ENCODE measurements at places on chromosomes 4 and X.

GRCh38 chr4:156931267-156931666 lies 40.3 kb downstream of the PDGFC start:
- DNase-seq, result peak; percentile 76

DNA sequence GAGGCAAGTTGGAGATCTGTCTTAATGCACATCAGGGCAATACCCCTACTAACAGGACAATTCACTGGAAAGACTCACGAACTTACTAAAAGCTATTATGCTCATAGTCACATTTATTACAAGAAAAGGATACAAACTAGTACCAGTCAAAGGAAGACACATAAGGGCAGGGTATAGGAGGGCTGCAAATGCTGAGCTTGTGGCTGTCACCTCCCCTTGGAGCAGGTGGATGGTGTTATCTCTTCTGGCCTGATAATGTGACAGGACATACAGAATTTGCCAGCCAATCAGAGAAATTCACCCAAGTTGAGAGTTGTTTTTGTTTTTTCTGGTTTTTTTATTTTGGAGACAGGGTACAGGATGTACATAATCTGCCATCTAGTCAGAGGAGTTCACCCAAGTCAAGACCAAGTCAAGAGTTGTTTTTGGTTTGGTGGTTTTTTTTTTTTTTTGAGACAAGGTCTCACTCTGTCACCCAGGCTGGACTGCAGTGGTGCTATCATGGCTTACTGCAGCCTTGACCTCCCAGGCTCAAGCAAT lies 8.8 kb downstream of the HERC5 start:
- no peak for DNase-seq

GRCh38 chr4:20219521-20219920 lies 32.2 kb upstream of the SLIT2 start:
- no peak for DNase-seq

DNA sequence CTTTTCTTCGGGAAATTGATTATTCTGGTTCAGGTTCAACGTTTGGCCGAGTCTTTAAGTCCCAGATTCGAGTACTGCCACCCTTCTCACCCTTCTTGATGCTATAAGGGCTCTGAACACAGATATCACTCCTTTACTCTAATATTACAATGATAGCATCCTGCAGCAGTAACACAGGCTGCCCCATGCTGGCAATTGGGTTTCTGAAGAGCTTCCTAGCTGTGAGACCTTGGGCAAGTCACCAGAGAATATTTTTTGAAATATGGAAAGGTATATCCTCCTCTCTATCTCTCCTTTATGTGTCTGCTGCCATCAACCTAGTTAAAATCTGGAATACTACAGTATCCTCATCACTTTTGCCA lies 297 bp upstream of the MTMR8 start:
- no peak for DNase-seq

DNA sequence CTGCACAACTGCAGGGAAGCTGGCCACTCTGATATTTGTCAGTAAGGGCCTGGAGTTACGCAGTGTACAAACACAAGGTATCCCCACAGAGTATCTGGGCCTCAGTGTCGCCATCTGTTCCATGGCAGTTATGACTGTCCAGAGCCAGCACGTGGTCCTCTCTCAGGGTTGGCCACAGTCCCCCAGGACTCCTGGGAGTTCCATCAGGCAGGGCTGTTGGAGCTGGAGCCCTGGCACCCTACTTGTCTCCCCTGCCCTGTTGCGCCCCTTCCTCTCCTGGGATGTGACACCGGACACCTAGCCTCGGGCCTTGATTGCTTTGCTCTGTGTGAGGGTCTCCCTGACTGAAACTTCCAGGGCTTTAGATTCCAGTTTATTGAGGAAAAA lies 8.4 kb downstream of the HTRA3 start:
- DNase-seq, result peak; percentile 45

- no peak for DNase-seq
Observed at GRCh38 chr4:3065551-3065950, 8.8 kb downstream of the HTT-AS start.

GRCh38 chrX:120453985-120454384 lies 15.1 kb downstream of the LAMP2 start:
- no peak for DNase-seq

DNA sequence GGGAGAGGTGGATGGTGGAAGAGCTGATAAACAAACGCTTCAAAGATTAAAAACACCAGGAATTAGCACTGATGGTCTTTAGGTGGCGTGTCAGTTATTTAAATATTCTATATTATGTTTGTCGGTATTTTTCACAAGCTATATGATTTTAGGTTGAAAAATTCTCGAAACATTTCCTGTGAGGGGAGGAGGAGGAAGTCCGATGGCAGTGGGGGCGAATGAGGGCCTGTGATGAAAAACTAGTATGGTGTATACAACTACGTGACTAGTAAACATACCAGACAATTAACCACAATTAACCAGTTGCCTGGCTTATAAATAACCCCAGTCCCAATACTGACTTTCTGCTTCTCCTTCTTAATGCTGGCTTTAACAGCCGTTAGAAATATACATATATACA lies 595 bp upstream of the NAP1L2 start:
- DNase-seq, result no peak

DNA sequence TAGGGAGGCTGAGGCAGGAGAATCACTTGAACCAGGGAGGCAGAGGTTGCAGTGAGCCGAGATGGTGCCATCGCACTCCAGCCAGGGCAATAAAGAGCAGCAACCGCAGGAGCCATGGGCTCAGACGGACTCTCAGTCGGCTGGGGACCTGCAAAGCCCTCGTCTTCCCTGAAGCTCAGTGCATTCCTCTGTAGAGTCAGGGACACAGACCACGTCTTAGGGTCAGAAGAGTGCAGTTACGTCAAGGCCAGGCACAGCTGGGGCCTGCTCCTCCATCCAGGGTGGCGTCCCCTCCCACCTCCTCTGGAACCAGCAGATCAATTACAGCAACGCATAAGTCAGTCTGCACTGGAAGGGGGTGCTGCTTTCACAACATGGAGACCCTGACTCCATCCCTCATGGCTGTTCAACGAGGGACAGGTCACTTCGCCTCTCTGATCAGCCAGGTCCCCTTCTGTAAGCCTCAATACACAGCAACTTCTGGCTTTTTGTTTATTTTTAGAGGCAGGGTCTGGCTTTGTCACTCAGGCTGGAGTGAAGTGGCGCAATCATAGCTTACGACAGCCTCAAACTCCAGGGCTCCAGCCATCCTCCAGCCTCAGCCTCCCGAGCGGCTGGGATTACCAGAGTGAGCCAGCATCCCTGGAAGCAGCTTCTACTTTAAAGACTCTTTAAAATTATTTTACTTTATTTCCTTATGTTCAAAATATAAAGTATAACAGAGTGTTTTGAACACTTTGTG lies 76.4 kb downstream of the ZFYVE28 start:
- DNase-seq, result no peak

GRCh38 chr4:177489471-177490246 lies 47.4 kb upstream of the AGA start:
- DNase-seq, result peak; percentile 30
